Nephron progenitor cell (in vitro differentiated cells): ENCODE measurements at places on chromosomes 5 and 9.

DNA sequence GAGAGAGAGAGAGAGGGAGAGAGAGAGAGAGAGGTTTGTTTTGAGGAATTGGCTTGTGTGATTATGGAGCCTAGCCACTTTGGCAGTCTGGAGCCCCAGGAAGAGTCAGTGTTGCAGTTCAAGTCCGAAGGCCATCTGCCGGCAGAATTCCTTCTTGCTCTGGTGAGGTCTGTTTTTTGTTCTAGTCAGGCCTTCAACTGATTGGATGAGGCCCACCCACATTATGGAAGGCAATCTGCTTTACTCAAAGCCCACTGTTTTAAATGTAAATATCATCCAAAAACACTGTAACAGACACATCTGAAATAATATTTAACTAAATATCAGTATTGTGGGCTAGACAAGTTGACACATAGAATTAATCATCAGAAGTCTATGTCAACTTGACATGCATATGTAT is 11.4 kb upstream of the GRM6 start:
- no peak for DNase-seq

GRCh38 chr5:68381909-68382308 is 166.4 kb downstream of the PIK3R1 start:
- no peak for DNase-seq

GRCh38 chr5:72129725-72130124 is 22.4 kb downstream of the MAP1B start:
- DNase-seq = no peak

DNA sequence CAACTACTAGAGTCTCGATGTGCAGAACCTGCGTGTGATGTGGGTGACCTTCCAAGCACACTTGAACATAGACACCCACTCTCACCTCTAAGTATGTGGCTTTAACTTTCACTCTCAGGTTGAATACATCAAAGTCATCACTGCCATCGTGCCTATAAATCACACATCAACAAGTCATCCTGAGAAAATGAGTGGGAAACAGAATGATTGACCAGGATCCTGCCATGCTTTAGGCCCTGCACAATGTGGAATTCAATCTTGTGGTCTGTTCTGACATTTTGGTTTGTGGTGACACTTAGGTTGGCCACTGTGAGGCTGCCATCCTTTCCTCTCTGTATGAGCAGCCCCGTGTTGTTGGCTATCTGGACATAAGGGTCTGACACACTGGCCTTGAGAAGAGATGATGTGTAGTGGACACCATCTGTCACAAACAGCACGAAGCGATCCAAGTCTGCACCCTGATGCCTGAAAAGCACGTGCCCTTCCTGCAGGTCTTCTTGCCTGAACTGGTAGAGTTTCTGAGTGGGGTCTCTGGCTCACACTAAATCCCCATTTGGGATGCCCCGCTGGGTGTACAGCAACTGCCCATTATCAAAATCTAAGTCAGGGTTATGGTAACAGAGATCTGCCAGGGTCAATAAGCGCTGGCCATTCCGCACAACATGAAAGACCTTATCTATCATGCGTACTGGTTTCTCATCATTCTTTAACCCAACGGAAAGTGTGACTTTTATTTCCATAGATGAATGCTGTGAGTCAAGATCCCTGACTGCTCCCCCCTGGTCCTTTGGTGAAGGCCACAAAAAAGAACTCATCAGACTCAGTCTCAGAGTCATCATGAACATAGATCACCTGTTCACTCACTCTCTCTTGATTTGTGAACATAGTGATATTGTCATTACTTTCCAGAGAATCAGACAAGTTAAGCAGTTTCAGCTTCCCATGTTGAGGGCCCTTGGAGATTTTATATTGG is 116.6 kb downstream of the ESM1 start:
- DNase-seq = no peak

DNA sequence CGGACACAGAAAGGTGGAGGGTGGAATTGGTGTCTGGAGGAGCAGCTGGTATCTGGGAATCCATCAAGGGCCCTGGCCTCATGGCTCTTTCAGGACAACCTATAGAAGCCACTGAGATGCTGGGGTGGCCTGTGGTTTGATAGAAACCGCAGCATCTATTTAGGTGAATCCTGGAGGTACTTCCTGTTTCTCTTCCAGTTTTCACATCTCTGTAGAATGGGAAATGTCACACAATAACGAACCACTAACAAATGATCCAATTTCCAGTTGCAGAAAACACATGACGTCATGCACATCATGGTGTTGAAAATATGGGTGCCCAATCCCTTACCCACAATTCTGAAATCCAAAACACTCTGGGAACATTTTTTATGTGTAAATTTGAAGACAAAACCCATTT is 52.2 kb downstream of the ROPN1L start:
- DNase-seq = no peak

GRCh38 chr9:120724757-120725400 is 10.6 kb upstream of the MEGF9 start:
- no peak for DNase-seq

- DNase-seq = no peak
Measured at GRCh38 chr9:89454498-89455355, 43.2 kb downstream of the SEMA4D start.

DNA sequence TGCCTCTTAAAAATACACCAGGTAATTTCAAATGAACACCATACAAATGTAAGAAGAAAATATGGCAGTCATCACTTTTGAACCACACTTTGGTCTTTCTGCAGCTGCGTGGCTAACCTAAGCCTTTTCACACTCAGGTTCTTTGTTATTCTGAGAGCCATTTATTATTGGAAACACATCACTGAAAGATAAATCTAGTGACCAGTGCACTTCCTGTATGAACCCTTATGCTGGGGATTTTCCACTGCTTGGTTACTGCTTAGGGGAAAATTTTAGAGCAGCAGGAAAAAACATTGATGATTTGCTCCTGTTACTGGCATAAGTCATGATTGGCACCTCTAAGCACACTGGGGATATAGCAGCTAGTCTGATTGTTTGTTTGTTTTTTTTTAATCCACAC is 58.6 kb upstream of the RANBP3L start:
- DNase-seq = no peak

DNA sequence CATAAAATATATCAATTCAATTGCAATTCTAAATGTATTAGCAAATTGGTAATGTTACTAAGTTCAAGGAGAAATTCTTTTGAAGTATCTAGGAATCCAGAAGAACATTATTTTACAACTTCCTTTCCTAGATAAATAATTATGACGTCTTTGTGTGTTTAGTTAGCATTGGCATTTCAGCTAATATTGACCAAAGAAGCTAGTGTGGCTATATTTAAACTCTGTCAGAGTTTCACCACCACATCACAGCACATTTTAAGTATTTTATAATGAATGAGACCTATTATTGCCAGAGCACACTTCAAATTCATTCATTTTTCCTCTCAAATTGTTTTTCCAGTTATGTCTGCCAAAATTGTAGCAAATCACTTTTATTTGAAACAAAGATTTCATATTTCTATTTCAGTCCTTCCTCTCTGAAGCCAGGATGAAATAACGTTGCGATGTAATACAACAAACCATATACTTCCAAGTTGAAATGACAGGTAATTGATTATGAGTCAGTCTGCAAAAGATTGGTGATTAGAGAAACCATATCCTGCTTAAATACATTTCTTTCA is 18.9 kb downstream of the PLK2 start:
- DNase-seq = no peak

DNA sequence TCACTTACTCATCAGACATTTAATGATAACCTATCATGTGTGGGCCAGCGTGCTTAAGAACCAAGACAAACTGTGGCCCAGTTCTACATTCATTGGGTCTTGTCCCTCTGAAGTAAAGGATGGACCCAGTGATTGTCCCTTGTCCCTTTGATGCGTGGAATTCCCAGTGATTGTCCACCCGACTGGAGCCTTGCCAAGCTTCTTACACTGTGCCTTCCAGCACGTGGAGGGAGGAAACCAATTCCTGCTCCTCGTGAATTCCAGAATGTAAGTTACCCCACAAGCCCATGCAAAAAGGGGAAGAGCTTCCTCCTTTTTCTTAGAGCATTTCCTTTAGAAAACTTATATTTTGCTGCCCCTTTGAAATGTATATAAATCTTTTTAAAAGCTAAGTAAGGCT is 7.9 kb downstream of the CKMT2 start:
- no peak for DNase-seq

- no peak for DNase-seq
Measured at GRCh38 chr5:77294185-77294584, 83.7 kb downstream of the PDE8B start.

DNA sequence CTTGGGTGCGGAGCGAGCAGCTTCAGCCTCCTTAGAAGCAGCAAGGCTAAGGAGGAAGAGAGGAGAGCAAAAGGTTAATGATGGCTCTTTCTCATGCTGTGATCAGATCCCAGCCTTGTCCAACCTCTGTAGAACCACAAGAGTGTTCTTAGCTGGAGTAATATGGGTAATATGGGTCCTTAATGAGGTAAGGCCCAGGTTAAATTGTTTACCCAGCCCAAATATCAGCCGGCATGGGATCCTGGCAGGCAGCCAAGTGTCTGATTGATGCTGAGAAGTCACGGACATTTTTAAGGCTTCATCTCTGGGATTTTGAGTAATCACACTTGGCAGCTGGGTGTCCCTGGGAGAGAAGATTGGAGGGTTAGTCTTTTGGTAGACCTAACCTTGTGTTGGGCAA is 32.3 kb downstream of the GLRA1 start:
- no peak for DNase-seq

DNA sequence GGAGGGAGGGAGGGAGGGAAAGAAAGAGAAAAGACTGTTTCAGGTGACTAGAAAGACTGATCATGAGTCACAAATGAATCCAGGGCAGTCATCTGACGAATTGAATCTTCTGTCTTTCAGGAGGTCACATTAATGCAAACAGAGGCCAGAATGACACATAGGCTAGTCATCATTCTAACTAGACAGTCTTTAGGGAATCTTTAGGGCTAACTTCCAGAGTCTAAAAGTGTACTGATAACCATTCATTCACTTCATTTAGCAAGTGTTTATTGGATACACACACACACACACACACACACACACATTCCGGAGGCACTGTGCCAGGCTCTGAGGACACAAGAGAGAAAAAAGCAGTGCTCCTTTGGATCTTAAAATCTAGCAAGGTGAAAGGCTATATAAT is 156.7 kb downstream of the EBF1 start:
- DNase-seq = no peak

DNA sequence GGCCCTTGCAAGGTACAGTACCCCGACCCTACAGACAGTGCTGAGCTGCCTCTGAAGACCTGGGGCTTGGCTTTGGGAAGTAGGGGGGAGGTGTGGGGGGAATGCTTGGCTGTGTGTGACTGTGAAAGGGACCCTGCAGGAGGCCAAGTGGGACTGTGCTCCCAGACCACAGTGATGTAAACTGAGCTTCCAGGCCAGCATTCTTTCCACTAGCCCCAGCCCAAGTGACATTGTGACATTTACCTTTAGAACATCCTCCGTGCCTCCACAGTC is 31.2 kb downstream of the HMCN2 start:
- no peak for DNase-seq

GRCh38 chr9:4211032-4211725 is 88.7 kb downstream of the GLIS3 start:
- DNase-seq = no peak

DNA sequence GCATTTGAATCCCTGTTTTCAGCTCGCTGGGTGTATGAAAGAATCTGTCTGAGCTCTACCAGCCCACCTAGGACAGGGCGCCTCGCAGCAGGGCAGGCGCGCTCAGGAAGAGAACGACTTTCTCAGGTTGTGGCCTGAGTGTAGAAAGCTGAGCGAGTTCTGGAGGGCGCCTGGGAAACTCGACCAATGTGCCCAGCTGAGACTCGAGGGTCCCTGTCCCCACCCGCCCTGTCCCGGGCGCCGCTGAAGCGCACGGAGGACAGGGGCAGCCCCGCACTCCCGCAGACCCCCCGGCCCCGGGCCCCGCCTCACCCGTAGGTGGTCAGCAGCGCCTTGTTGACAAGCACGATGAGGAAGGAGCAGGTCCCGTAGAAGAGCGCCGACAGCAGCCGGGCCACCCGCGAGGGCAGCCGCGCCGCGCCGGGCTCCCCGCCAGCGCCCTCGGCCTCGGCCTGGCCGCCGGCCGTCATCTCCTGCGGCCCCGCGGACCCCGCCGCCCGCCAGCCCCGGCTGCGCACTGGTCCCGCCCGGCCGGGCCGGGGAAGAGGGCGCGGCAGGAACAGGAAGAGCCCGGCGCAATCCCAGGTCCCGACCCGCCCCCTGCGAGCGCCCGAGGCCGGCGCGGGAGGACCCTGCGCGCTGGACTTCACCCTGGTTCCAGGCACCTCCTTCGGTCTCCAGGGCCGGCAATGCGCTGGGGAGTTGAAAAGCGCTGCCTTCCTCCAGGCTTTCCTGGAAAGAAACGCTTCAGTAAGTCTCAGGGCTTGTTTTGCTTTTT is at the start of gene SLC35D2:
TSS of gene SLC35D2 (minus strand) at position 547 of the 778 bp plus-strand sequence. CDS start at position 470, 77 bp downstream.
- peak; percentile 75 for DNase-seq

GRCh38 chr9:126927419-126927818 is 12.8 kb downstream of the RALGPS1 start:
- DNase-seq = peak; percentile 26

DNA sequence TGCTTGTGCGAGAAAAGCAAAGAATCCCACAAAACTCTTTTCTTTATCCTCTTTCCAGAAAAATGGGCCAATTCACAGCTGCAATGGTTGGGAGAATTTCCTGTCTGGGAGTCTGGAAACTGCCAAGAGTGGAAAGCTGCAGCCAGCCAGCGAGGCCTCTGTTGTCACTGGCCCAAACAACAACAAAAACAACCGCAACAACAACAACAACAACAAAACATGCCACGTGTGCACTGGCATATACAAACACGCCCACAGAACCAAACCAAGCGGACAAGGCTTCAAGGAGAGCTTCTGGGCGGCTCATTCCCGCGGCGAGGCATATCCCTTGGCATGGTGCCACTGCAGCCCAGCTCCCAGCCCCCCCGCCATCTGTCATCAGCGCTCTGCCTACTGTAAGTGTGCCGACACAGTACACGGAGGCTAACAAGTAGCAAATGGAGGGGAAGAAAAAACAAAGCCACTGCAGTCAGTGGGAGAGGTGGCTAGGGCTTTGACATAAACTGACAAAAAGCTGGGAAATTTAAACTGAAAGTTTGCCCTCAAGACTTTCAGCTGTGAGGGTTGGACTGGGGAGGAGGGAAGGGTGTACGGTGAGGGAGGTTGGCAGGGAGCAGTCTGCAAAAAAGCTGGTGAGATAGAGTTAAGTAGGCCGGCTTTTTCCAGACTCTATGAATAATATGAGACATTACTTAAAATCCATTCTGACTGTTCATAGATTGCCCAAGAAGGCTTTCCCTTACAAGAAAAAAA is 165.0 kb upstream of the ZNF462 start:
- peak; percentile 10 for DNase-seq

DNA sequence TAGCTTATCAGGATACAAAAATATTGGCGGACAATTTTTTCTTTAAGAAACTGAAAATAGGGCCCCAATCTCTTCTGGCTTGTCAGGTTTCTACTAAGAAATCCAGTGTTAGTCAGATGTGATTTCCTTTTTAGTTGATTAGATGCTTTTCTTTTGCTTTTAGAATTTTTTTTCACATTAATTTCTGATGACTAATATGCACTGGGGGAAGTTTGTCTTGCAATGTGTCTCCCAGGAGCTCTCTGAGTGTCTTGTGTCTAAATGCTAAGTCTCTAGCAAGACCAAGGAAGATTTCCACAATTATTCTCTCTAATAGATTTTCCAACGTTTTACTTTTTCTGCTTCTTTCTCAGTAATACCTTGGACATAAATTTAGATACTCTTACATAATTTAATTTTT is 559.8 kb upstream of the TYRP1 start:
- no peak for DNase-seq

GRCh38 chr5:141077826-141078225 is 16.6 kb upstream of the PCDHB2 start:
- DNase-seq = no peak

- no peak for DNase-seq
Measured at GRCh38 chr5:14816999-14817761, 54.4 kb downstream of the ANKH start.
